Activated CD8-positive, alpha-beta memory T cell treated with anti-CD3 and anti-CD28 coated beads for 1 hour (primary cell): ENCODE measurements at places on chromosomes 5 and 9.

- DNase-seq: no peak
These were observed 232.8 kb upstream of the ZNF608 start for GRCh38 chr5:124979251-124979650.

DNA sequence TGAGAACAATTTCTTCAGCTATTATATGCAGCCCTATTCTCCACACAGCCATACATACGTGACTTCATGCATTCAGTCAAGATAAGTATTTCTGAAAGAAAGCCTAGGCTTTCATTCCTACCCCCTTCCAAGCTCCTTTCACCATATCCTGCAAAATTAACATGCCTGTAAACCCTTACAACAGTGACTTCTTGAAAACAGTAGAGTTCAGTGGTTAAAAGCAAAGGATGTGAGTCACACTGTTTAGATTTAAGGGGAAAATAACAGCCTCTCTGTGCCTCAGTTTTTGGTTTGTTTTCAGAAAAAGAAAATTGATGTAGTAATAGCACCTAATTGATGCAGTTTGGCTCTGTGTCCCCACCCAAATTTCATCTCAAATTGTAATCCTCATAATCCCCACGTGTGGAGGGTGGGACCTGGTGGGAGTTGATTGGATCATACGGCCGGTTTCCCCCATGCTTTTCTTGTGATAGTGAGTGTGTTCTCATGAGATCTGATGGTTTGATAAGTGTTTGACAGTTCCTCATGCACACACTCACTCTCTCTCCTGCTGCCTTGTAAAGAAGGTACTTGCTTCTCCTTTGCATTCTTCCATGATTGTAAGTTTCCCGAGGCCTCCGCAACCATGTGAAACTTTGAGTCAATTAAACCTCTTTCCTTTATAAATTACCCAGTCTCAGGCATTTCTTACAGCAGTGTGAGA lies 264.8 kb downstream of the CETN3 start:
- no peak for DNase-seq

GRCh38 chr5:67998709-67999261 lies 216.8 kb upstream of the PIK3R1 start:
- no peak for DNase-seq

DNA sequence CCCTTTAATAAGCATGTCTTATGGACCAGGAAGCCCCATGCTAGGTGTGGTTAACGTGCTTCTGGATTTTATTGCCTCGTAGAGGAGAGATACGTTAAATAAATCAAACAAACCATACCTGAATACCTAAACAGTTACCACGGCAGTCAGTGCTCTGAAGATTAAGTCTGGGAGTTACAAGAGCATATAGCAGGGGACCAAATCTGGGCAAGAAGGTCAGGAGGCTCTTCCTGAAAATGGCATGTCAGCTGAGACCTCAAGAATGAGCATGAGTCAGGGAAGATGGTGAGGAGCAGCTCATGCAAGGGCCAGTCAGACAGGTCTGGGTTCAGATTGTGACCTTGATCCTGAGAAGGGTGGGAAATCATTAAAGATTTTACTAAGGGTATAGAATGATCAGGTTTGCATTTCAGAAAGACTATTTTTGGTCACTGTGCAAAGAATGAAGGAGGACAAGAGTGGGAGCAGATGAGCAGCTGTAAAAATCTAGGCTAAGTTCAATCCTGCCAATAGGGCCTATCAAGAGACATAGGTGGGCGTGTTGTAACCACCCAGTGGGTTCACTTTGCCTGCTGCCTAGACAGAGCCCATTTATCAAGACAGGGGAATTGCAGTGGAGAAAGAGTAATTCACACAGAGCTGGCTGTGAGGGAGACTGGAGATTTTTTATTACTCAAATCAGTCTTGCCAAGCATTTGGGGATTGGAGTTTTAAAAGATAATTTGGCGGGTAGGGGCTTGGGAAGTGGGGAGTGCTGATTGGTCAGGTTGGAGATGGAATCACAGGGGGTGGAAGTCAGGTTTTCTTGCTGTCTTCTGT lies 4.8 kb upstream of the ZNF366 start:
- DNase-seq: no peak

DNA sequence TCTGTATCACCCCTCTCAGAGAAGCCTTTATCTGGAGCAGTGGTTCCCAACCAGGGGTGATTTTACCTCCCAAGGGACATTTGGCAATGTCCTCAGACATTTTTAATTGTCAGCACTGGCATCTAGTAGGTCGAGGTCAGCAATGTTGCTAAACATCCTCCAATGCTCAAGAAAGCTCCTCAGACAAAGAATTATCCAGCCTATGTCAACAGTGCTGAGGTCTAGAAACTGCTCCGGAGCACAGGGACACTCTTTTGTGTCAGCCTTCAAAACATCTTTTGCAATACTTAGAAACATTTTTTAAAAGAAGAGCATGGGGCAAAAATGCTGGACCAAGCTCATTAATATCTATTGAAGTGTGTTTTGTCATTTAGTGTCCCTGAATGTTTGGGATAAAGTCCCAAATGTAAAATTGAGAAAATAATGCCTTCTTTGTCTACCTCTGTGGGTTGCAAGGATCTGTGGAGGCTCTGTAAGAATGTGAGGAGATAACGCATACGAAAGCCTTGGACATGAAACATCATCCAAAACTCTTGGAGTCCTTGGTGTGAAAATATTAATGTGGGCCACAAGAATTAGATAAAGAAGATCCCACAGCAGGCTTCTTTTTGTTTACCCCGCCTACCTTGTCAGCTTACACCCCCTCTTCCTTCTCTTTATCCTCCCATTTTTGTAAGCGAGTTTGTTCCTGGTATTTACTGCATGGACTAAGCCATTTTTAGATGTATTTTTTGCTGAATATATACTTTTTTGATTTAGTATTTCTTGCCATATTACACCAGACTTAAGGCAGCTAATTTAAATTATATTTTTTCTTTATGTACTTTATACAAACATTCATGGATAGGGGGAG lies 193.5 kb downstream of the CD180 start:
- no peak for DNase-seq
